ENCODE measurements at places on chromosomes 7 and 10.

DNA sequence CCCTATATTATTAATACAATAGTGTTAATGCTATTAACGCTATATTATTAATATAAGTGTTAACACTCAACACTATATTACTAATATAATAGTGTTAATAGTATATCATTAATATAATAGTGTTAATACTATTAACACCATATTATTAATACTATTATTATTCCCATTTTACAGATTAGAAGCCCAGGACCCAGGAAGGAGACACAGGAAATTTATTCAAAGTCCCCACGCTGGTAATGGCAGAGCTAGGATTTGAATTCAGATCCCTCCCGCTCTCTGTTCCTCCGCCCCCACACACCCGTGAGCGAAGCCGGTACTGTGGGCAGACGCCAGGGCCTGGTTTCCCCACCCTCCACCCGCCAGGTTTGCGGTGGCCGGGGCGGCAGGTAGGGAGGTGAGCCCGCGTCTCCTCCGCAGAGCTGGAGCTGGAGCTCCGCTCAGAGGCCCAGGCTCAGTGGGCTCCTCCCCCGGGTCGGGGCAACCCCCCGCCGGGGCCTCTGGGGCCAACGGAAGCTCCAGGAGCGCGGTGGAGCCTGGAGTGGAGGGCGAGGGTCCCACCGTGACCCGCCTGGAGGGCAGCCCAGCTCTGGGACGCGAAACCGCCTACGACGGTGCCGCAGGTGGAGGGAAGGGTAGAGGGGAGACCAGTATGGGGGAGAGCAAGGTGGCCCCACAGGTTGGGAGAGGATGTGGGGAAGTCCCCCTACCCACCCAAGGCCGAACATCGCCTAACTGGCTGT, at the start of gene TMEM225B:
TMEM225B (plus strand) TSS at position 506 of the 740 bp plus-strand sequence. CDS start 6,122 bp downstream, outside the sequence.
- DNase-seq = no peak

GRCh38 chr10:92244796-92245195, 46.1 kb downstream of the CPEB3 start:
- DNase-seq = no peak

DNA sequence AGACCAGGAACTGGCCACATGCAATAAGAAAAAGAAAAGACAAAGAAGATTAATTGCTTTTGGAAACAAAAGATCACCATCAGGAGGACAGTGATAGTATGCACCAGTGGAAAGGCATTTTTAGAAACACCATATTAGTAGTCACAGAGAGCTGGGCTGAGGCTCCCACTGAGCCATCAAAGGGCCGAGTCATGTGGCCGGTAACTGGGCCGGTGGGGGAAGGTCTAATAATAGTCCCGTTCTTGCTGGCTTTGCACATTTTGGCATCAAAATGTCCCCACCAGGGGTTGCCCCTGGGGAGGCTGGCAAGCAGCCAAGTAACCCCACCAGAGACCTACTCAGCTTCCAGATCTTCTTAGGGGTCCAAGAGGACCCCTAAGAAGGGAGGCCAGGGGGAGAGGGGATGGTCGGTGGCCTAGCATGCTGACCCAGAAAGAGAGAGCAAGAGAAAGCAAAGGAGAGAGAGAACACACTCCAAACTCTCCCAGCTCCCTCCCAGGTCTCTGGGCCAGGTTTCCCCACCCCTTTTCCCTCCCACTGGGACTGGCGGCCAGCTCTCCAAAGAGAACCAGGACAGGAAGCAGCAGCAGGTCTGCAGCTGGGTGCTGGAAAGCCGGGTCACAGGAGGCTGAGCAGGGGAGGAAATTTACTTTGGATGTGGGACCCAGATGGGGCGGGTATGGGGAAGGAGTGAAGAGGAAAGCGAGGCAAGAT, 70.2 kb upstream of the FGFR2 start:
- no peak for DNase-seq

DNA sequence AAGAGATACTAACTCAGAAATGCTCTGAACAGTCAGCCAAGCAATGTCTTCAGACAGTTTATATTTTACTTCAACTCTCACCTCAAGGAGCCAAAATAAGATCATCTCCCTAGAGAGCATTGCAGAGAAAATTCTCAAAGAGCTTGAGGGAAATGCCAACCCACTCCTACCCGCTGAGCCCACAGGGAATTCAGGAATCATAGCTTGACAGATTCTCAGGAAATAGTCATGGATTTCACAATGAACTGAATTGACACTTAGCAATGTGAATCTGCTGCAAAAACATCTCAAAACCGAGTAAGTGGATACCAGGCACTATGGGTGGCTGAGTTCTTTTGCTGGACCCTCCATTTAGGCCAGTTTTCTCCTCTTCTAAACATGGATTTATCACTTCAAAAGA, 9.8 kb upstream of the PLAC9 start:
- DNase-seq = no peak

DNA sequence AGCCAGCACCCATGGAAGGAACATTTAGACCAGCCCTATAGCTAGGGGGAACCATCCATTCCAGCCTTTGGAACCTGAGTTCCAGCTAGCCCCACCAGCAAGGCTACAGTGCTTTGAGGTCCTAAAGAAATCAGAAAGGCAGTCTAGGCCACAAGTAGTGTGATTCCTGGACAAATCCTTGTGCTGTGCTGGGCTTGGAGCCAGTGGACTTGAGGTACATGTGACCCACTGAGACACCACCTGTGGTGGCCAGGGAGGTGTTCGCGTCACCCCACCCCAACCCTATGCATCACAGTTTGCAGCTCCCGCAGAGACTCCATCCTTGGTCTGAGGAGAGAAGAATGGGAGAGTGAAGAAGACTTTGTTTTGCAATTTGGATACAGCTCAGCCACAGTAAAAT, 31.8 kb downstream of the ZNF277 start:
- DNase-seq = no peak

DNA sequence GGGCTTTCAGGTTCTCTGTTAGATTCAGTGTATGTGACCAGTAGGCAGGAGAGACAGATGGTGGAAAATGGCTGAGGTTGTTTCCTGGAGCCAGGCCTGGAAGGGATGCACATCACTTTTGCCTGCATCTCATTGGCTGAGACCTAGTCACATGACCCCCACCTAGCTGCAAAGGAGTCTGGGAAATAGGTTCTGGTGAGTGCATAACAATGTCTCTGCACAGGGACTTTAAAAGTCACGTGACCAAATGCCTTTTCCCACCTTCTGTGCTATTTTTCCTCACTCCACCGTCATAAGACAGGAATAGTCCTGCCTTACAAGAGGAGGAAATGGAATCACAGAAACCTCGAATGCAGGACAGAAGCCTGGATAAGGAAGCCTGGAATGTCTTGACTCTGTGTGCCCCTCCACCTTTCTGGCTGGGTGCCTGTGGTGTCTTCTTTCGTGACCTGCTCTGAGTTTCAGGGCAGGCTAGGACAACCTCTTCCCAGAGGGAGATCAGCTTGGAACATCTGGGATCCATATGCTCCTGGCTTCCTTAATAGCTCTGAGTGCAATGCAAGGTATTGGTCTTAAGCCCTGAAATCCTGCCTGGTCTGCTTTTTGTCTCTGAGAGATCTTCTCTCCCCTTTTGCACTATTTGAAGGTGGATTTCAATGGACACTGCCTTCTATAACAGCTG, 139.9 kb upstream of the ZNF438 start:
- DNase-seq = no peak

- DNase-seq = no peak
Observed at GRCh38 chr10:64041989-64042490, 520.8 kb downstream of the REEP3 start.

GRCh38 chr10:131016556-131016955, 295.0 kb downstream of the TCERG1L start:
- no peak for DNase-seq

- no peak for DNase-seq
Observed at GRCh38 chr7:64599359-64599758, 36.5 kb upstream of the ZNF680 start.

DNA sequence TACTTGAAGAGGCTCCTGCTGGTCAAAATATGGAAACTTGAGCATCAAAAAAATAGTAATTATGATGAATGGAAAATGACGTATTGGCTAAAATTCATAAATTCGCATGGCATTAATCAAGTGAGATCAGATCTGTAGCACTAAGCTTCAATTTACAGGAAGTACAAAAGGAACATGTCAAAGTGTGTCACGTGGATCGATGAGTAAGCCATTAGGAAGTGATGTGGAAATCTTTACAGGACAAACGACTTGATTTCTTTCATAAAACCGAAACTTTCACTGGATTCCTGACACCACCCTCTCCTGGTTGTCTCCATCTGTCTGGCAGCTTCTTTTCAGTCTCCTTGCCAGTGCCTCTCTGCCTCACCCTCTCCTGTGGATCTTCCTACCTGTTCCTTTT, 25.8 kb downstream of the AKR1C8 start:
- no peak for DNase-seq

DNA sequence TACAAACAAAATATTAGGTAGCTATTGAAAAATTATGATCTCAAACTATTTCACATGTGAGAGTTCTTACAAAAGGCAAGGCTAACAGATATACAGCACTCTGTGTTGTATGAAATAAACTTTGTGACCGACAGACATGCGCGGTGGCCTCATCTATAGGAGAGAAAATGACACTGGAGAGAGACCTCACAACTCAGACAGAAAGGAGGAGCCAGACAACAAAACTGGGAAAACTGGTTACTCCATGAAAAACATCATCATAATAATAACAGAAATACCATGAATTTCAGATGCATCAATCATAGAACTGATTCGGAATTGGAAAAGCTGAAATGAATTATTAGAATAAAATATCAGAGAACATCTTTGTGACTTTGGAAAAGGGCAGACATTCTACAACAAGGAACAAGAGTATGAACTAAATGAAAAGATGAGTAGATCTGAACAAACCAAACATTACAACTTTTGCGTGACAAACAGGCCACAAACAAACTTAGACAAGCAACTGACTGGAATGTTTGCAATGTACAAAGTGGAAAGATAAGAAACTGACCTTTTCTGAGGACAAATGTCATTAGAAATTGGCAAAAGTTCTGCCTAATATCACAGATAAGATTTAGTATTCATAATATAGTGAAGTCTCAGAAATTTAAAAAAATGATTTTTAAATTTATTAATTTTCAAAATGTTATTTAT, 69.3 kb downstream of the TNS3 start:
- no peak for DNase-seq

DNA sequence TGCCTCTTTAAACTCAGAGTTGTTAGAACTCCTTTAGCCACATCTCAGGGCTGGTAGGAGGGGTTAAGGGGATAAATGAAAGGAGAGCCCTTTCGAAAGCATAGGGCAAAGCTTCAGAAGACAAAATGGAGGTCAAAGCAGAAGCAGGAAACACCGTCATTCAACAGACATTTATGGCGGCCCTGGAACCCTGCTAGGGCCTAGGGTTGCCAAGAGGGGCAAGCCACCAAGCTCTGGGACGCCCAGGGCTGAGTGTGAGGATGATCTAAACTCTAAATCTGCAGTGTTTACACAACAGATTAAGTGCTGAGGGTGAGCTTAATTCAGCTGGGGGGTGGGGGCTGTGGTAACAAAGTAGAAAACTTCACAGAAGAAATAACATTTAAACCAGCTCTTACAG, 79.0 kb upstream of the NFE2L3 start:
- DNase-seq = no peak

DNA sequence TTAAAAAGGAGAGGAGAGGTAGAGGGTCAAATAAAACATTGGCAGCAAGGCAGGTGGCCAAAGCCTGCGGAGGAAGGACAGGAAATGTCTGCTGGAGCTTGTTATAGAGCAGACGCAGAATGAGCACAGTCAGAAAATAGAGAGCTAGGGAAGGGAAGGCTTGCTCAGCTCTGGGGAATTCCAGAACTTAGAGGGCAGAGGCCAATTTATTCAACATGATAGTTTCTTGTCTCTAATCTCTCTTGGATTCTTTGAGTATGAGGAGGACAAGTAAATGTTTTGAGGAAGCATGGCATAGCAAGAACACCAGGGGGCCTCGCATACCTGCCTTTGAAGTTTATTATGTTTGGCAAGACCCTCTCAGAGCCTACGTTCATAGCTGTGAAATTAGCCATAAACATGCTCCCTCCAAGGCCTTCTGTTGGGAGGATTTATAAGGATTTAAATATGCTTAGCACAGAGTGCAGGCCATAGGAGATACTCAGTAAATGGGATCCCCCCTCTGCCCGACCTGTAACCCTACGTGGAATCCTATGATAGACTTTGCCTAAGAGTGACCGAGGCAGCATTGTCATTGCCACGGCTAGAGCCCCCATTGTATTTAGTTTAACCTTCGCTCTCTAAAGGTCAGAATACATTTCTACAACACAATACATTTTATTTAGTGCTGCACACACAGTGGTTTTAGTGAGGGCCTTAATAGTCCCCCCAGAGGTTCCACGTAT, 293.9 kb downstream of the CCDC3 start:
- no peak for DNase-seq

- DNase-seq = no peak
Observed at GRCh38 chr10:2925631-2926030, 141.7 kb upstream of the PFKP start.

DNA sequence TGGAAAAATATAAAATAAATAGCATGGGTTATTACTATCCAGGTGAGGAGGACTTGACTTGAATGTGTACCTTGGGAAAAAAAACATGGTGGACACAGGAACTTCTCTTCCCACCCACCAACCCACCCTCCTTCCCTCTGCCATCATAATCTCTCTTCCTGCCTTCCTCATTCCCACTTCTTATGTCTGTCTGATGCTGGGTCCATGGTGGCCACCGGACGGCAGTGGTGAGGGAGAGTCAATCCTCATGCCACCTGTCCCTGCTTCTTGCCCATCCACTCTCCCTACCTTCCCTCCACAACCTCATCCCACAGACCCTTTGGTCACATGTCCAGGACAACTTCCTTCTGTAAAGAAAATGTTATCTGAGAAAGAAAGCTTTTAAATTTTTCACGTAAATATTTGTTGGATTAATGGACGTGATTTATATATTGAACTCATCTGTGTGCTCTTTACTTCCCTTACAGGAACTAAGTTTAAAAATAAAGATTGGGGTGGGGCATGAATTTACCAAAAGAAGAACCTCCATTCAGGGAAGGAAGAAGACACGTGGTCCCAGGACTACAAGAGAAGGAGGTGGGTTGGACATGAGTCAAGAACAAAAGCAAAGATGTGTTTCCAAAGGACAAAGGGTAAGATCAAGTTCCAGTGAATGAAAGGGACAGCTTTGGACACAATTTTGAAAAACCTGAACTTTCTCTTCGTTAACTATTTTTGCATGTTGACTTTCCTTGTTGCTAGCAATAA, 104.5 kb downstream of the PIP4K2A start:
- DNase-seq = no peak

DNA sequence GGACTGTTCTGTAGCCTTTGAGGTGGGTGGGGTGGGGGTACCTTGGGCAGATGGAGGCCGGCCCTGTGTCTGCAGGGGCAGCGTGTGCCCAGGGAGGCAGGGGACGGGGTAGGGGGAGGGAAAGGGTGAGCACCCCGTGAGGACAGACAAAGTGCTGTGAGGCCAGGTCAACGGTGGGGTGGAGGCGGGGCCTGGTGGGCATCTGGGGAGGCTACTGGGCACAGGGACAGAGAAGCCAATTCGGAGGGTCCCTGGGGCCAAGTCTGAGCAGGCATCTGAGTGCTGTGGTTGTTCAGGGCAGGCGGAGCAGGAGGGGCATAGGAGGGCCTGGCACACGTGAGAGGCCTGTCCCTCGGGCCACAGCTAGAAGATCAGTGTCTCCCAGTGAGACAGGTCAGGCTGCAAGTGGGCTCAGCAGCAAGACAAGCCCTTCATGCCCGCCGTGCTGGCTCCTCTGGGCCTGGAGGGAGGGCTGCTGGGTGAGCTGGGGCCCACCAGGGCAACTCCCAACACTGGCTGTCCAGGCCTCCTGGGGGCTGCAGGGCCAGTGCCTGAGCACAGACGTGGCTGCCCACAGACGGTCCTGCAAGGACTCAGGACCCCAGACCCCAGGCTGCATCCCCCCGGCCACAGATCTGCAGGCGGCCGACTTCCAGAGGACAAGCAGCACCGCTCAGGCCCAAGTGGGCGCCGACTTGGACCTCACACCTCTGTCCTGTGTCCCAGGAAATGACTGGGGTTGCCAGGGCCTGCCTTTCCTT, 26.4 kb upstream of the KNDC1 start:
- no peak for DNase-seq

Measured in stimulated activated CD8-positive, alpha-beta memory T cell treated with anti-CD3 and anti-CD28 coated beads, Interleukin-12 subunit alpha, Interleukin-12 subunit beta, amount 100 ng/mL, for 1 hour (primary cell).